IMR-90 (cell line): ENCODE measurements at places on chromosomes 4 and X. TPM values are rescaled to one million over a fixed set of nuclear protein-coding genes. Genes with fewer than 3 reads are reported as not detected.

The DCAF4L1 gene
- total RNA-seq = under 0.01 and 0.18 TPM in 2 replicates

The SLC49A3 gene
- under 0.01 TPM in 2 replicates for total RNA-seq

The CCDC120 gene
- total RNA-seq = under 0.01 and 0.18 TPM in 2 replicates

- H3K4me3 ChIP-seq = no peak overlapping the region
- no peaks in the 10 kb centered on the region for H3K36me3 ChIP-seq
- no peak overlapping the region for H3K27ac ChIP-seq
- no peaks in the 10 kb centered on the region for H3K27me3 ChIP-seq
- H3K4me1 ChIP-seq = peaks cover 9% of the 10 kb centered on the region
These were observed 14.8 kb upstream of the BOD1L1 start for GRCh38 chr4:13642170-13642950.

DNA sequence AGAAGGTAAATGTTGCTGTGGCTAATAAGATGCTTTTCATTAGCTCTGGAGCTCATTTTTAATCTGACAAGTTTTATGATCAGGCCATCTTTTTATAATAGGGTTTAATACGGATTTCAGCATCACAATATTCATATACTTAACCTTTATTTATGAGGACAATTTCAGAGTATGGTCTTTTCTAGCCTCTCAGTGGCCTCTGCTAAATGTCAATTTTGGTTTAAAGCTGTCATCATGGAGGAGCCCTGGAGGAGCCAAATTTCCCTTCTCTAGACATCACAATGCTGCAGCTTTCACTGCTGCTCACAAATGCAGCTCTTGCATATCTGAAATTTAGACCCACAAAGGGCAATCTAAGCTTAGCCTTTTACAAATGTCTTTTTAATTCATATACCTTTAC lies 510.4 kb downstream of the PCDH7 start:
- H3K27ac ChIP-seq = no peak overlapping the region
- H3K4me1 ChIP-seq = no peaks in the 10 kb centered on the region
- DNase-seq = no peak
- H3K27me3 ChIP-seq = no peaks in the 10 kb centered on the region

DNA sequence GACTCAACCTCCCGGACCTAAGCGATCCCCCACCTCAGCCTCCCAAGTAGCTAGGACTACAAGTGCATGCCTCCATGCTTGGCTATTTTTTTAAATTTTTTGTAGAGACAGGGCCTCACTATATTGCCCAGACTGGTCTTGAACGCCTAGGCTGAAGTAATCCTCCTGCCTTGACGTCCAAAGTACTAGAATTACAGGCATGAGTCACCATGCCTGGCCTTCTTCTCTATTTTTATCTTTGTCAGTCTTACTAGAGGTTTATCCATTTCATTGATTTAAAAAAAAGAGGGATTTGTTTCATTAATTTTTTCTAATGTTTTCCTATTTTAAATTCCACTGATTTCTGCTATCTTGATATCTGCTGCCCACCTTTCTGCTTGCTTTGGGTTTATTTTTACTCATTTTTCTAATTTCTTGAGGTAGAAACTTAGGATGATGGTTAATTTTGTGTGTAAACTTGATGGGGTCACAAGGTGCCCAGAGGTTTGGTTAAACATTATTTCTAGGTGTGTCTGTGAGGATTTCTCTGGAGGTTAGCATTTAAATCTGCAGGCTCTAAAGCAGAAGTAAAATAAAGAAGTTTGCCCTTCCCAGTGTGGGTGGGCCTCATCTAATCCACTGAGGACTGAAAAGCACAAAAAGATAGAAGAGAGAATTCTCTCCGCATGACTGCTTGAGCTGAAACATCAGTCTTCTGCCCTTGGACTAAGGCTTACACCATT lies 116.2 kb upstream of the DCLK2 start:
- peaks cover 4% of the 10 kb centered on the region; the same call in 1 of the 2 replicates for H3K4me1 ChIP-seq
- H3K4me3 ChIP-seq = no peak overlapping the region
- no peak overlapping the region for H3K27ac ChIP-seq
- no peaks in the 10 kb centered on the region for H3K27me3 ChIP-seq

DNA sequence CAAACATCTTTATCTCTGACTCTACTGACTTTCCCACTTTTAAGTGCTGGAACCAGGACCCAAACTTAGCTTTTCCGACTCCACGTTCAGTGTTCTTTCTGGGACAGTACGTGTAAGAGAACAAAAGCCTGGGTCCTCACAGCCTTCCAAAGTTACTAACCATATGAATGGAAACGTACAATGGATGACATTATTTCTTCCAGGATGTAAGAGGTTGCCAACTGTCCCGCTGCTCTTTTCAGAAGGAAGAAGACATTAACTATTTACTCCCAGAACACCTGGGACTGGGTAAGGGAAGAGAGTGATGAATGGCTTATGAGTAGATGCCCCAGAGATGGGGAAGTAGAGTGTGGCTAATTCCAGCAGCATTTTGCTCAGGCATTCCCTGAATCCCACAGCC lies 114.7 kb downstream of the TRAPPC11 start:
- H3K36me3 ChIP-seq = no peaks in the 10 kb centered on the region
- H3K4me1 ChIP-seq = no peaks in the 10 kb centered on the region
- H3K27ac ChIP-seq = no peak overlapping the region
- peaks cover 3% of the 10 kb centered on the region; the same call in 1 of the 2 replicates for H3K27me3 ChIP-seq
- H3K4me3 ChIP-seq = no peak overlapping the region

DNA sequence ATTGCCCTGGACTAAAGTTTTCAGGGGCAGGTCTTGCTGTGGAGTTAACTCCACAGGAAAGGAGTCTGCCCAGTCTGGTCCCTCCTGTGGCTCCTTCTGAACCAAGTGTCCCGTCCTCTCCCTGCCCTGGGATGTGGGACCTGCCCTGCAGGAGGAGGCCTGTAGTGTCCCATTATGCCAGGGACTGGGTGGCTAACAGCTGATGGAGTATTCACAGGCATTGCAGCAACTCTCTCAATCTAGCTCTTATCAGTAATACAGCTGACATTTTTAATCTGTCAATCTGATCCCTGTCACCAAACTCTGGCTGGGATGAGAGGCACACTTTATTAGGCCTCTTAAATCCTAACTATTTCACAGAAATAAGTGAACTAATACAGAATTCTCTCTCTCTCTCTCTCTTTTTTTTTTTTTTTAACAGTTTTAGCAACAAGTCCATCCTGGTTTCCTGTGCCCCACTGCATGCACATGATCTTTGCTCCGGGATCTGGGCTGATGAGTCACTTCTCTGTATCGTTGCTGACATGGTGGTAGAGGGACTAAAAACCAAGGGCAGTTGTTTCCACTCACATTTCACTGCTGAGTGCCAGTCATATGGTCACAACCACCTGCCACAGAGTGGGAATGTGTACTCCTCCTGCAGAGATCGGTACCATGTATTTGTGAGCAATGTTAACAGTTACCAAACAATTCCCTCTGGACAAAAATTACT lies 39.1 kb downstream of the HAND2 start:
- H3K4me3 ChIP-seq = no peak overlapping the region
- no peaks in the 10 kb centered on the region for H3K36me3 ChIP-seq
- peak; percentile 67 for DNase-seq
- H3K4me1 ChIP-seq = peaks cover 24% of the 10 kb centered on the region

DNA sequence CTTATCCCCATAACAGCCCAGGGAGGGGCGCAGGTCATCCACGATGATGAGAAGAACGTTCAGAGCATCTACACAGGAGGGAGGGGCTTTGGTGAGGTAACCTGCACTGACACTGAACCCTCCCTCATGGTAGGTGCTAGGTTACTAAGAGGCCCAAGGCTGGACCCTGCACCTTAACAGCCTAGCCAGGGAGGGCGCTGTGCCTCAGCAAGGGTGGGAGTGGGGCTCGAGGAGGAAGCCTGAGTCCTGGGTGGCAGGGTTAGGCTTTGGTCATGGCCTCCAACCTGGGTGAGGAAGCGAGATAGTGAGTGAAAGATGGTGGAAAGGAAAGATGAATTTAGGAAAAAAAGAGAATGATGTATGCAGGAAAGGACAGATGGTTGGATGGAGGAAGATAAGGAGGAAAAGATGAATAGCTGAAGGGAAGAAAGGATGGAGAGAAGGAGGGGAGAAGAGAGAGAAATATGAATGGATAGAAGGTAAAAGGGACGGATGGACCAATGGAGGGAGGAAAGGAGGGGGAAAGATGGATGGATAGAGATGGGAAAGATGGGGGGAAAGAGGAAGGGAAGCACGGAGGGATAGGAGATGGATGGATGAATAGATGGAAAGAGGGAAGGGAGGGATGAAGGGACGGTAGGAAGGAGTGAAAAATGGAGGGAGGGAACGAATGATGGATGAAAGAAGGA lies 736 bp downstream of the IDS start:
- peaks cover 3% of the 10 kb centered on the region for H3K4me1 ChIP-seq
- H3K27ac ChIP-seq = 0 out of 2 replicates have a peak overlapping the region, but pooled peaks have one; percentile 33
- no peak for DNase-seq
- peaks cover 8% of the 10 kb centered on the region for H3K27me3 ChIP-seq

DNA sequence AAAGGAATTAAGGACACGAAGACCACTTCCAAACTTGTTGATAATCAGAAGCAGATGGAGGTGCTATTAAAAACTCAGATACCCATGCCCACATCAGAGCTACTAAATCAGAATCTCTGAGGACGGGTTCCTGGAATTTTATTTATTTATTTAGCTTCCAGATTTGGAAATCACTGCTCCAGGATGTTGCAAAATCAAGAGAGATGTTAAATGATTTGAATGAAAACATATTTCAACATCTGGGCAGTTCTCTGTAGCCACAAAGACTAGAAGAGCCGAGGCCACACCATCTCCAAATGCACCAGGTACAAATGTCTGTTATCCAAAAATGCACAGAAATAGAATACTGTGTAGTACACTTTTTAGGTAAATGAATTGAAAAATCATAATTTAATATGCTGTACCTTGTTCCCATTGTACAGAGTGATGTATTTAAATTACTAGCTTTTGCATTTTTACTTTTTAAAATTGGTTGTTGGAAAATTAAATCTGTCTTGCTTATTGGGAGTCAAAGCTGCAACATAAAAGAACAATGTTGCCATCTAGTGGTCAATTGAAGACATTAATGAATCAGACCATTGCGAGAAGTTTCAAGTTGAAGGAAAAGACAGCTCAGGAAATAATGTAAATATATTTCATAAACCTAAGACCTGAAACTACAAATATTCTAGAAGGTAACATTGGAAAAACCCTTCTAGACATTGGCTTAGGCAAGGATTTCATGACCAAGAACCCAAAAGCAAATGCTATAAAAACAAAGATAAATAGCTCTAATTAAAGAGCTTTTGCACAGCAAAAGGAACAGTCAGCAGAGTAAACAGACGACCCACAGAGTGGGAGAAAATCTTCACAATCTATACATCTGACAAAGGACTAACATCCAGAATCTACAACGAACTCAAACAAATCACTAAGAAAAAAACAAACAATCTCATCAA lies 151.3 kb upstream of the TTC29 start:
- H3K36me3 ChIP-seq = no peaks in the 10 kb centered on the region
- H3K4me3 ChIP-seq = no peak overlapping the region
- peak; percentile 69 for DNase-seq
- H3K27me3 ChIP-seq = no peaks in the 10 kb centered on the region
